ENCODE measurements at places on chromosomes 2 and 18.

DNA sequence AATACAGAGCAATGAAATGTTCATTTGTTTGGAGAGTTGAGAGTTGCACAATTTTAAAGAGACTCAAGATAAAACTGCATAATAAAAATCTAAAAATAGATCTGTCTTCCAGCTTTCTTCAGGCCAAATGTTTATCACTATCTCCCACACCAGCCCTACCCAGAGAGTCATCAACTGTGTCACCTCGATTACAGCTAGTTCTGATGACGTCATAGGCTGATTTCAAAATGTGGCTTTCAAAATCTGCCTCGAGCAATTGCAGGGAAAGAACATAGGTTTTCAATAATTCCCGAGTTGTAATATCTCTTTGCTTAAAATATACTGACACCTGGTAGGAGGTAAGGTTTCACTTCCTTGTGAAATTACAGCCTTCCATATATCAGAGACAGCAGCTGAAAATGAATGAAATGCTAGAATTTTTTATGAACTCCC, 677.6 kb upstream of the ID2 start:
- DNase-seq, result no peak

GRCh38 chr2:16663121-16663905, 2.3 kb downstream of the CYRIA start:
- no peak for DNase-seq

- DNase-seq, result no peak
Observed at GRCh38 chr2:25072606-25073005, 30.7 kb downstream of the EFR3B start.

DNA sequence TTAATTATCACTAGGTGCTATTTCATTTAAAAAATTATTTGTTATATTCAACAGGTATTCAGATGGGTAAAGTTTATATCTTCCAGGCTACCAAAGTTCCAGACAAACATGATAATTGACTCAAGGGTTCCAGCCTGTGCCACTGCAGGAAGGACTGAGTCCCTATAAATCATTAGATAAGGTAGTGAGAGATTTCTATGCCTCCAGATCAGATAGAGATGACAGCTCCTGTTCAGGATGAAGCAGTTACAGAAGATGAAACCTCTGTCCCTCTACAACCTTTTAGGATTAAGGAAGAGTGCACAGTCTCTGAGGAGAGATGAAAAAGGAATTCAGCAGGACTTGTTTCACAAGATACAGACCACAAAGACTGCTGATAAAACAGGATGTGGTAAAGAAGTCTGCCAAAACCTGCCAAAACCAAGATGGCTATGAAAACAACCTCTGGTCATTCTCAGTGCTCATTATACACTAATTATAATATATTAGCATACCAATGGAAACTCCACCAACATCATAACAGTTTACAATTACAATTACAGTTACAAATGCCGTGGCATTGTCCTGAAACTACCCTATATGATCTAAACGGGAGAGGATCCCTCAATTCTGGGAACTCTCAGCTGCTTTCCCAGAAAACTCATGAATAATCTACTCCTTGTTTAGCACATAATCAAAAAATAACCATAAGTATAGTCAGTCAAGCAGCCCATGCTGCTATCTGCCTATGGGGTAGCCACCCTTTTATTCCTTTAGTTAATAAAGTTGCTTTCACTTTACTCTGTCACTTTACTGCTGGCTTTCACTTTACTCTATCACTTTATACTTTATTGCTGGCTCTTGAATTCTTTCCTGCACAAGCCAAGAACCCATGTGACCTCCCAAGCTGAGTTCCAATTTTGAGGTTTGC, 288.5 kb downstream of the PDE11A start:
- DNase-seq, result no peak

GRCh38 chr2:170950221-170950761, 21.2 kb downstream of the GORASP2 start:
- no peak for DNase-seq

DNA sequence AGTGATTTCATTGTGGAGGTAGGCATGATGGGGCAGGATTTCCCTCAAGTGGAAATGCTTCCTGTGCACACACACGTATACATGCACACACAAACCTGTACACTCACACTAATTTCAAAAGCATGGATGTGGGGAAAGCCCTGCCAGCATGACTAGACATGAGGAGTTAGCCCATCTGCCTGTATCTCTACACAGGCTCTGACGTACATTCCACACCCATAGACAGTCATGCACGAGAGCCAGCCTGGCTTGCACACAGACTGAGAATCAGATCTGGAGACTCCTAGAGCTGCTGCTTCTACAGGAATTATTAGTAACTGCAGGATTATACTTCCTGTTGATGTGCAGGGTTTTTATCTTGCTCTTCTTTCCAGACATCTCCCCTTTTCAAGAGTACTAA, 27.3 kb upstream of the NFU1 start:
- no peak for DNase-seq

DNA sequence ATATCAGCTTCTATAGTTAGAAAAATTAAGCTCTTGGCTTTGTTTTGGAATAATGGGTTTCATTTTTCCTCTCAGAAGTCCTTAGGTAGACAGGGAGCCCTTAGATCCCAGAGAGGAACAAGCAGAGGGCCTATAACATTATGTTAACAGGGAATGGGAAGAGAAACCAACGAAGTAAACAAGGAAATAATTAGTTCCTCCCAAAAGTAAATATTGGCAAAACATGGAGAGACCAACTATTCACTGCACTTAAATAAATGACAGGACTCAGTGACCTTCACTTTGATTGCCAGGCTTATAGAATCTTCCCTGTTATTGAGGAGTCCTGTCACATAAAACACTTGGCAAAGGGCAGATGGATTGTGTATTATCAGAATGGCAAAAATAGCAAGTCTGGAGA, 5.3 kb downstream of the CRIM1 start:
- no peak for DNase-seq

DNA sequence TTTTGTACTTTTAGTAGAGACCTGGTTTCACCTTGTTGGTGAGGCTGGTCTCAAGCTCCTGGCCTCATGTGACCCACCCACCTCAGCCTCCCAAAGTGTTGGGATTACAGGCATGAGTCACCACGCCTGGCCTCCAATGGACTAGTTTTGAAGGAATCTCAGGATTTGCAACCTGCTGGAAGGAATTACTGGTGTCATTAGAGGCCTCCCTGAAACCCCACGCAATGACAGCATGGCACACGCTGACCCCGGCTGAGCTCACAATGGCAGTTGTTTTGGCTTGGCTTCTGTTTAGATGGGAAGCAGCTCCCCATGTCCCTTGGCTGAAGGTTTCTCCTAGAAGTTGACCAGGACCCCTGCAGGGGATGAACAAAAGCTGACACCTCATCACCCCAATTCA, 23.1 kb upstream of the COPS8 start:
- DNase-seq, result no peak

GRCh38 chr2:235894839-235895238, 273.3 kb downstream of the GBX2 start:
- no peak for DNase-seq

DNA sequence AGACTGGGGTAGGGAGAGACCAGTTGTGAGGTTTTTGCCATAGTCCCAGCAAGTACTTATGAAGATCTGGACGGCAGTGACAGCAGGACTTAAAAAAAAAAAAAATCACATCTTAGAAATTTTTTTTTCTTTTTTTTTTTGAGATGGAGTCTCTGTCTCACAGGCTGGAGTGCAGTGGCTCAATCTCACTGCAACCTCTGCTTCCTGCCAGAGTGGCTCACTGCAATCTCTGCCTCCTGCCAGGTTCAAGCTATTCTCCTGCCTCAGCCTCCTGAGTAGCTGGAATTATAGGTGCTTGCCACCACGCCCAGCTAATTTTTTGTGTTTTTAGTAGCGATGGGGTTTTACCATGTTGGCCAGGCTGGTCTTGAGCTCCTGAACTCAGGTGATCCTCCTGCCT, 22.4 kb upstream of the STAT4 start:
- DNase-seq, result no peak

Data from stimulated activated CD8-positive, alpha-beta memory T cell treated with anti-CD3 and anti-CD28 coated beads, Interleukin-4, amount 100 ng/mL, for 4 hours (primary cell).